ENCODE measurements at places on chromosomes 13 and 19. TPM values are rescaled to one million over a fixed set of nuclear protein-coding genes. Genes with fewer than 3 reads are reported as not detected.

CRLF1 gene
- not detected for total RNA-seq

C1QTNF9B gene
- total RNA-seq = not detected

VSTM1 gene
- total RNA-seq = 0.72 TPM

SBSN gene
- total RNA-seq = not detected

TFPT gene
- total RNA-seq = 14.1 TPM

USHBP1 gene
- total RNA-seq = not detected

SOX21 gene
- not detected for total RNA-seq

ATP4A gene
- total RNA-seq = not detected

ZNF714 gene
- total RNA-seq = 14.7 TPM

NDUFA7 gene
- 28.4 TPM for total RNA-seq

WDR87 gene
- total RNA-seq = not detected

SWSAP1 gene
- 2.1 TPM for total RNA-seq

UBE2L5 gene
- not detected for total RNA-seq

SMAD9 gene
- total RNA-seq = not detected

KLF16 gene
- total RNA-seq = 29.1 TPM

NXNL1 gene
- not detected for total RNA-seq

SKA3 gene
- total RNA-seq = 3.2 TPM

ZNF793 gene
- 3.1 TPM for total RNA-seq

FBXO17 gene
- total RNA-seq = not detected

KLK10 gene
- not detected for total RNA-seq

ZNF530 gene
- total RNA-seq = 8.0 TPM

NRTN gene
- total RNA-seq = not detected

TMEM272 gene
- not detected for total RNA-seq

SHD gene
- 0.20 TPM for total RNA-seq

CCDC169 gene
- total RNA-seq = not detected

DNM2 gene
- 428 TPM for total RNA-seq

OR10H2 gene
- total RNA-seq = not detected

ZNF253 gene
- total RNA-seq = 8.6 TPM

KCNRG gene
- 1.0 TPM for total RNA-seq

OLFM2 gene
- total RNA-seq = 2.0 TPM

CPAMD8 gene
- 3.6 TPM for total RNA-seq

CNN1 gene
- total RNA-seq = not detected

NALCN gene
- total RNA-seq = not detected

DENND1C gene
- total RNA-seq = 175 TPM

APC2 gene
- total RNA-seq = 0.27 TPM

CALR3 gene
- total RNA-seq = not detected

HCN2 gene
- 1.6 TPM for total RNA-seq

SULT2A1 gene
- not detected for total RNA-seq

ZNF99 gene
- total RNA-seq = not detected

VSTM2B gene
- not detected for total RNA-seq

GPR180 gene
- 2.7 TPM for total RNA-seq

SH2D3A gene
- 15.3 TPM for total RNA-seq

ADM5 gene
- 2.3 TPM for total RNA-seq

NLRP11 gene
- not detected for total RNA-seq

HOMER3 gene
- not detected for total RNA-seq
